Neuronal stem cell (in vitro differentiated cells): ENCODE measurements at places on chromosomes 5 and 9.
A peak's percentile ranks its signal among the peaks of the same experiment; 100 is the strongest.

GRCh38 chr5:141734501-141735229, 52.6 kb upstream of the ARAP3 start:
- peak; percentile 72 for DNase-seq
- H3K27me3 ChIP-seq = no peaks in the 10 kb centered on the region
- no peak overlapping the region for H3K4me3 ChIP-seq
- H3K27ac ChIP-seq = no peak overlapping the region
- H3K36me3 ChIP-seq = no peaks in the 10 kb centered on the region

GRCh38 chr9:9992936-9993335, 619.9 kb downstream of the PTPRD start:
- DNase-seq = no peak
- no peaks in the 10 kb centered on the region for H3K36me3 ChIP-seq
- H3K4me1 ChIP-seq = peaks cover 1% of the 10 kb centered on the region
- no peak overlapping the region for H3K27ac ChIP-seq
- no peak overlapping the region for H3K4me3 ChIP-seq
- no peaks in the 10 kb centered on the region for H3K27me3 ChIP-seq

DNA sequence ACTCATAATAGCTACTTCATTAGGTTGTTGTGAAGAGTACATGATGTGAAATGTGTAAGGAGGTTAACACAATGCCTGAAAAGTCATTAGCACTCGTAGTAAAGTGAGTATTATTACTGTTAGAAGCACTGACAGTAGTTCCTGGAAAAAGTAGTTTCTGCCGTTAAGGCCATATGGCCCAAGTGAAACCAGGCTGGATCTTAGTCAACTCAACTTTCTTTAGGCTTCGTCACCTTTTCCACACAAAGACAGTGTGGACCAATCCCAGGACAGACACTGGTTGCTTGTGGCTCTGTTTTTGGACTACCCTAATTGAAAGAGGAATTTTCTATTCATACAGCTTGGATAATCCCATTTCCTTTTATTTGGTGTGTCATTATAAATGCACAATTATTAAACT, 29.4 kb upstream of the CKMT2 start:
- no peaks in the 10 kb centered on the region for H3K36me3 ChIP-seq
- no peak overlapping the region for H3K27ac ChIP-seq
- no peaks in the 10 kb centered on the region for H3K27me3 ChIP-seq
- no peak for DNase-seq

DNA sequence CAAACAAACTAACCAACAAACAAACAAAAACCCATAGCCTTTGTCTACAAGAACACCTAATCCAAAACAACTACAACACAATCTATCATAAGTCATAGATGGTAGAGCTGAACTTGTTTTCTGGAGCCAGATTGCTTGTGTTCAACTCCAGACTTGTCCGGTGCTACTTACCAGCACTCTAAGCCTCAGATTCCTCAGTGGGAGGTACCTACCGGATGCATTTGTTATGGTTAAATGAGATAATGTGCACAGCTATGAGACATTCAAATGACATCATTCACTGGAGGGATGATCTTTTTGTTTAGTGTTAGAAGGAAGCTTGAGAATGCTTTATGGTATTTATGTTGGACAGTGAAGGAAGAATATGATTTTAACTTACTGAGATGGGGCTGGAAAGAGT, 592.9 kb upstream of the C9orf72 start:
- H3K4me3 ChIP-seq = no peak overlapping the region
- H3K27me3 ChIP-seq = no peaks in the 10 kb centered on the region
- H3K36me3 ChIP-seq = no peaks in the 10 kb centered on the region
- no peak overlapping the region for H3K27ac ChIP-seq

GRCh38 chr5:58204966-58205365, 254.9 kb downstream of the PLK2 start:
- H3K36me3 ChIP-seq = no peaks in the 10 kb centered on the region
- H3K4me3 ChIP-seq = no peak overlapping the region
- H3K27ac ChIP-seq = no peak overlapping the region

GRCh38 chr5:138972836-138973235, 97.7 kb upstream of the LRRTM2 start:
- no peak overlapping the region for H3K27ac ChIP-seq
- peaks cover 21% of the 10 kb centered on the region for H3K4me1 ChIP-seq
- H3K4me3 ChIP-seq = no peak overlapping the region
- H3K27me3 ChIP-seq = no peaks in the 10 kb centered on the region

DNA sequence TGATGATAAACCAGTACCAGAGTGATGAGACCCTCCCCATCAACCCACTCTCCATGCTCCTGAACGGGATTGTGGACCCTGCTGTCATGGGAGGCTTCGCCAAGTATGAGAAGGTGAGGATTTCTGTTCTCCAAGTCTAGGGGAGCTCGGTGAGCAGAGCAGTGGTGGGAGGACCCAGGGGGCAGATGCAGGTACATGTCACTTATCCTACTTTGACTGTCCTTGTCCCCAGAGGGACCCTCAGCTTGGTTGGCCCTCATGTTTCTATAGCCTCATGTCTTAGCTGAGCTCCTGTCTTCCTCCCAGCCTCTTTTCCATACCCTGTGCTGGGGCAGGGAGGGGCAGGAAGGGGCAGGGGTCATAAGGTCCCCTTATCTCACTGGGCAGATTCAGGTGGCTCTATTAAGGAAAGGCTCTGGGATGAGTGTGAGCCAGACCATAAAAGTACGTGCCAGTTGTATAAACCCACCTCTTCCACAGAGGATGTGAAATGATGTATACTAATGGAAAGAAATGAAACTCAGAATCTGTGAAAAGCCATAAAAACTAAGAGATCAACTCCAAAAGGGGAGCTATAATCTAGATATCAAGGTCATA, 38.0 kb upstream of the FOXI1 start:
- H3K4me3 ChIP-seq = no peak overlapping the region
- H3K27me3 ChIP-seq = no peaks in the 10 kb centered on the region
- H3K27ac ChIP-seq = no peak overlapping the region
- no peaks in the 10 kb centered on the region for H3K36me3 ChIP-seq

DNA sequence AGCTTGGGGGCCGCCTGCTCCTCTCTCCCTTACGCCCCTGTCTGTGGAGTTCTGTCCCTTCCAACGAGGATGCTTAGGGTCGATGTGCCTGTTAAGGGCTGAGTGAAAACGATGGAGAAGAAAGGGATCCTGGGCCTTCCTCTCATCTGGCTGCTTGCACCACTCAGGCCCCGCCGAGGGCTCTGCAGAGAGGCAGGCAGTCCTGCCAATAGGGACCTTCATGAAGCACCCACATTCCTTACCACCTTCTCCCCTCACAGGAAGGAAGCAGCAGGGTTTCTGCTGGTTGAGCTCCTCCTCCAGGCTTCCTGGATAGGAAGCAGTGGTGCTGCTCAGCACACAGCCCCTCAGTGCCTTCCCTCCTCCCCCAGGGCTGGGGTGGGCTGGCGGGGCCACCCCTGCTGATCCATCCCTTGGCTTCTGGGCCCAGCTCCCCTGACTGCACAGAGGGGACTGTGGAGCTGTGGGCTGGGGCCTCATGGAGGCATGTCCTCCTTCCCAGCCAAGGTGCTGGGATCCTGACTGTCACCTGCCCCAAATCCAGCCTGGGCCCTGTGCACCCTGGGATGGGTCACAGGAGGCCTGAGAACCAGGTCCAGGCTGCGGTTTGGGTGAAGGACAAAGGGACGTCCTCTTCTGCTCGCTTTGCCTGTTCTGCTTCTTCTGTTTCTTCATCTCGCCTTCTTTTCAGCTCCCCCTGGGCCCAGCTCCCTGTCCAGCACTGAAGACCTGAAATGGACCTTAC, 50.5 kb downstream of the AHRR start:
- no peak overlapping the region for H3K4me3 ChIP-seq
- peaks cover 20% of the 10 kb centered on the region for H3K4me1 ChIP-seq
- no peaks in the 10 kb centered on the region for H3K36me3 ChIP-seq
- no peak overlapping the region for H3K27ac ChIP-seq
- peaks cover 20% of the 10 kb centered on the region for H3K27me3 ChIP-seq

- DNase-seq = no peak
- no peaks in the 10 kb centered on the region for H3K27me3 ChIP-seq
- no peak overlapping the region for H3K4me3 ChIP-seq
- peaks cover 4% of the 10 kb centered on the region for H3K4me1 ChIP-seq
Measured at GRCh38 chr5:124494540-124495116, 251.8 kb downstream of the ZNF608 start.

- no peak overlapping the region for H3K27ac ChIP-seq
- DNase-seq = no peak
- no peak overlapping the region for H3K4me3 ChIP-seq
- no peaks in the 10 kb centered on the region for H3K36me3 ChIP-seq
- no peaks in the 10 kb centered on the region for H3K4me1 ChIP-seq
- H3K27me3 ChIP-seq = peaks cover 3% of the 10 kb centered on the region
Measured at GRCh38 chr5:169745441-169746146, 108.5 kb downstream of the DOCK2 start.

DNA sequence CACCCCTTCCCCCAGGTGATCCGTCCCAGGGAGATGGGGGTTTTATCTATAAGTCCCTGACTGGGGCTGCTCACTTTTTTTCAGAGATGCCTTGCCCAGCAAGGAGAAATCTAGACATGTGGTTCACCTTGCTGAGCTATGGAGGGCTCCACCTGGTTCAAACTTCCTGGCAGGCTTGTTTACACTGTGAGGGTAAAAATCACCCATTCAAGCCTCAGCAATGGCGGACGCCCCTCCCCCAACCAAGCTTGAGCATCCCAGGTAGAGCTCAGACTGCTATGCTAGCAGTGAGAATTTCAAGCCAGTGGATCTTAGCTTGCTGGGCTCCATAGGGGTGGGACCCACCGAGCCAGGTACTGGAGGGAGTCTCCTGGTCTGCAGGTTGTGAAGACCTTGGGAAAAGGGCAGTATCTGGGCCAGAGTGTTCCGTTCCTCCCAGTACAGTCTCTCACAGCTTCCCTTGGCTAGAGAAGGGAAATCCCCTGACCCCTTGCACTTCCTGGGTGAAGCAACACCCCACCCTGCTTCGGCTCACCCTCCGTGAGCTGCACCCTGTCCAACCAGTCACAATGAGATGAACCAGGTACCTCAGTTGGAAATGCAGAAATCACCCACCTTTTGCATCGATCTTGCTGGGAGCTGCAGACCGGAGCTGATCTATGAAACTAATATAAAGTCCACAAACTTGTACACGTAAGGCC, 231.7 kb downstream of the CTNND2 start:
- no peaks in the 10 kb centered on the region for H3K4me1 ChIP-seq
- no peaks in the 10 kb centered on the region for H3K36me3 ChIP-seq
- H3K27ac ChIP-seq = no peak overlapping the region
- H3K4me3 ChIP-seq = no peak overlapping the region

DNA sequence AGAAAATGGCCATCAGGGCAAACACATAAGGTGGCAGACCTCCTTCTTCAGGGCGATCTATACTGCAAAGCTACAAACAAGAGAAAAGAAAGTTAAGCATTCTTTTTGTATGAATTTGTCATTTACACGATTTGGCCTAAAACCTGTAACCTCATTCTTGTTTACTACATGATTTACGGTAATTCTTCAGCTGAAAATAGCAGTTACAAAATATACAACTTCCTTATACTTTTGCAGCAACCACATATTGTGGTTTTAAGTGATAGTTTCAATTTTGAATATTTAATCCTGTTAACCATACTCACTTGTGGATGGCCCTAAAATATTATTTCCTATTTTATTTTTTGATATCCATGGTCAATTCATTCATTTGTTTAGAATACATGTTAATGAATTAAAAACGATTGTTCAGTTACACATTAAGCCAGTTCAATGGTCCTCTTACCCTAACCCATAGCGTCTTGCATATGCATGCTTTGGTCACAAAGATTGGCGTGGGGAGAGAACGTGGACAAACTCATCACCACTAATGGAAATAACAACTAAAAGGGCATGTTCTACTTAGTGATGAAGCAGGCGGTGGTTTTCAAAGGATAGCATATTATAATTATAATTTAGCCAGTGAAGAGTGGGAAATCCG, 16.6 kb downstream of the TUT7 start:
- no peak overlapping the region for H3K27ac ChIP-seq
- no peaks in the 10 kb centered on the region for H3K27me3 ChIP-seq
- peaks cover 12% of the 10 kb centered on the region for H3K36me3 ChIP-seq
- H3K4me3 ChIP-seq = no peak overlapping the region

- DNase-seq = no peak
- no peaks in the 10 kb centered on the region for H3K27me3 ChIP-seq
- H3K27ac ChIP-seq = no peak overlapping the region
Measured at GRCh38 chr5:124730381-124730780, 16.1 kb downstream of the ZNF608 start.

DNA sequence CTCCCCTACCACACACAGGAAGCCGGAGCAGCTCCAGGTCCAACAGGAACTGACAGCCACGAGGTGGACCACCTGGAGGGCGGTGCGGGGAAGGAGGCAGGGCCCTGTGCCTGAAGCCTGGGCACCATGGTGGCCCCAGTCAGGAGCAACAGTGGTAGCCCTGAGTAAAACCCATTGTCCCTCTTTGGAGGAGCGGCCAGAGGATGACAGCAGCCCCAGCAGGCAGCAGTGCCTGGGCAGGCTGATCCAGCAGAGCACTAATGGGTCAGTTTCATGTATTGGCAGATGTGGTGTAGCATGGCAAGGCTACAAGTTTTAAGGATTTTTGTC, 47.7 kb upstream of the GARNL3 start:
- no peaks in the 10 kb centered on the region for H3K27me3 ChIP-seq
- H3K36me3 ChIP-seq = no peaks in the 10 kb centered on the region
- no peak overlapping the region for H3K4me3 ChIP-seq
- no peak overlapping the region for H3K27ac ChIP-seq
- no peaks in the 10 kb centered on the region for H3K4me1 ChIP-seq

GRCh38 chr5:74064225-74064624, 438.2 kb downstream of the ARHGEF28 start:
- no peak overlapping the region for H3K27ac ChIP-seq
- peaks cover 2% of the 10 kb centered on the region for H3K36me3 ChIP-seq
- DNase-seq = no peak
- peaks cover 5% of the 10 kb centered on the region for H3K4me1 ChIP-seq
- no peak overlapping the region for H3K4me3 ChIP-seq

DNA sequence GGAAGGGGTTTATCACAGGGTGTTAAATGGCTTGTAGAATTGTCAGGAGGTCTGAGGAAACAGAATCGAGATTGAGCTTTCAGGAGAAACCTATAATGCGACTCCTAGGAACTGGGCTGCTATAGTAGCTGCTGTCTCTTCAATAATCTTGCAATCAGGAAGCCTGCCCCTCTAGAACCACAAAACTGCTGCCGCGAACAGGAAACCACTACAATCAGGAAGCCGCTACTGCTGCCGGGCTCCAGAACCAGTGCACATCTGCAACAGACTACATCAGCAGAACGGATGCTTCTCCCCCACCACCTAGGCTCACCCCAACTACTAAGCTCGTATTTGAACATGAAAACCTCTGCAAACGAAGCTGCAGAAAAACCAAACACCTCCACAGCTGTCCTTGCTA, 31.6 kb downstream of the TNFSF8 start:
- DNase-seq = no peak
- H3K27ac ChIP-seq = no peak overlapping the region
- no peaks in the 10 kb centered on the region for H3K27me3 ChIP-seq

- H3K27me3 ChIP-seq = no peaks in the 10 kb centered on the region
- no peaks in the 10 kb centered on the region for H3K4me1 ChIP-seq
- DNase-seq = no peak
- no peak overlapping the region for H3K27ac ChIP-seq
- no peaks in the 10 kb centered on the region for H3K36me3 ChIP-seq
Measured at GRCh38 chr5:99019812-99020697, 91.2 kb upstream of the CHD1 start.
